ENCODE measurements at places on chromosomes 5 and 9. TPM values are rescaled to one million over a fixed set of nuclear protein-coding genes. Genes with fewer than 3 reads are reported as not detected.

The CACNA1B gene
- total RNA-seq, result 0.03 TPM

The PCDHB11 gene
- 4.3 TPM for total RNA-seq

The ADAMTS19 gene
- not detected for total RNA-seq

The FRMPD1 gene
- total RNA-seq, result 0.19 TPM

The CD274 gene
- total RNA-seq, result 5.0 TPM

The PROB1 gene
- 3.8 TPM for total RNA-seq

The RNF180 gene
- total RNA-seq, result 23.0 TPM

The CDC25C gene
- total RNA-seq, result 0.25 TPM

The SLC22A4 gene
- total RNA-seq, result 2.4 TPM

The PCDHA12 gene
- total RNA-seq, result 5.2 TPM

The SPINK13 gene
- total RNA-seq, result 1.6 TPM

The RNF224 gene
- total RNA-seq, result 0.85 TPM

The FIBCD1 gene
- 0.25 TPM for total RNA-seq

The GMCL2 gene
- total RNA-seq, result not detected

The PLPP7 gene
- 4.0 TPM for total RNA-seq

The HTR1A gene
- total RNA-seq, result not detected

The GPX8 gene
- total RNA-seq, result 29.7 TPM

The AHRR gene
- total RNA-seq, result 1.7 TPM

The LCN15 gene
- not detected for total RNA-seq

The ACER2 gene
- 4.2 TPM for total RNA-seq

The GNA14 gene
- 10.4 TPM for total RNA-seq

The SEC61B gene
- 118 TPM for total RNA-seq

The SLC9A3 gene
- total RNA-seq, result 10.5 TPM

The SLCO6A1 gene
- not detected for total RNA-seq

The LCN9 gene
- total RNA-seq, result not detected

The PCAT7 gene
- total RNA-seq, result 0.28 TPM

The CDH12 gene
- not detected for total RNA-seq

The NR2F1 gene
- total RNA-seq, result 49.5 TPM

The SLC4A9 gene
- total RNA-seq, result 2.5 TPM

The ENC1 gene
- total RNA-seq, result 7.5 TPM

The PCDHGB2 gene
- total RNA-seq, result 4.0 TPM

The PDLIM4 gene
- total RNA-seq, result 47.0 TPM

The CFAP90 gene
- 3.6 TPM for total RNA-seq

The SPINK6 gene
- not detected for total RNA-seq

The MAN2A1 gene
- total RNA-seq, result 69.9 TPM

The XRCC4 gene
- total RNA-seq, result 9.4 TPM

The ADAMTSL2 gene
- 32.1 TPM for total RNA-seq

The ABCA2 gene
- total RNA-seq, result 72.1 TPM

The COL15A1 gene
- total RNA-seq, result 42.0 TPM

The PPIC gene
- 46.1 TPM for total RNA-seq

The ADAMTS16 gene
- 7.5 TPM for total RNA-seq

The BHMT2 gene
- total RNA-seq, result 54.8 TPM

The CSF1R gene
- total RNA-seq, result 55.8 TPM

The FOXD4L3 gene
- total RNA-seq, result not detected

The PPP3R2 gene
- total RNA-seq, result not detected

The TAS2R1 gene
- not detected for total RNA-seq

The FGF18 gene
- total RNA-seq, result 1.8 TPM

The IL9 gene
- not detected for total RNA-seq

The EPB41L4B gene
- 6.5 TPM for total RNA-seq

The CYLC2 gene
- total RNA-seq, result not detected

The KIF24 gene
- total RNA-seq, result 2.8 TPM

The ACOT12 gene
- not detected for total RNA-seq

The MINAR2 gene
- not detected for total RNA-seq

The TSC1 gene
- total RNA-seq, result 45.4 TPM

The HAVCR2 gene
- 14.6 TPM for total RNA-seq

The BAAT gene
- total RNA-seq, result 0.09 TPM

All from kidney (tissue), 22 donors.